PC-3 (cell line): ENCODE measurements at places on chromosomes 11 and 22. TPM values are rescaled to one million over a fixed set of nuclear protein-coding genes. Genes with fewer than 3 reads are reported as not detected.
A peak's percentile ranks its signal among the peaks of the same experiment; 100 is the strongest.

Gene OR8D4
- not detected in 2 replicates for total RNA-seq

Gene PPP1R14B
- 1,496 and 2,060 TPM in 2 replicates for total RNA-seq

GRCh38 chr22:23047265-23047664 lies 23.1 kb upstream of the GNAZ start:
- no peak for DNase-seq

DNA sequence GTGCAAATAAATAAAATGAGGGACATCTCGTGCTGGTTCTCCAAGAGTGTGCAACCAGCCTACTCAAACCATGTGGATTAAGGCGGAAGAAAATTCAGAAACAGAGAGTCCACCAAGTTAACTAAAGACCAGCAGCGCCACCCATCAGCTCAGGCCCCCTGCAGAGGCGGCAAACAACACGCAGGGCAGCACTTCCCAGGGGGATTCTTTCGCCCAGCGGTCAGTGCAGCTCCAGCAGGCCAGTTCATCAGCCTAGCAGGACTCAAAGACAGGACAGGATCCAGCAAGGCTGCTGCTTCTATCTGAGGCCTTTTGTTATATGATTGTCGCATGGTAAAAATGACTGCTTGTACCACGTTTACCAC lies 51.7 kb downstream of the PACSIN2 start:
- no peak for DNase-seq

GRCh38 chr11:62344210-62344609 lies 7.0 kb downstream of the ASRGL1 start:
- DNase-seq = no peak

- DNase-seq = peak; percentile 90
Observed at GRCh38 chr22:44037519-44038375, 13.6 kb downstream of the PARVB start.

GRCh38 chr11:199782-200181 lies 6.9 kb downstream of the SCGB1C1 start:
- no peak for DNase-seq

- DNase-seq = peak; percentile 76
Observed at GRCh38 chr22:26679003-26679629, 21.7 kb downstream of the MIAT start.

DNA sequence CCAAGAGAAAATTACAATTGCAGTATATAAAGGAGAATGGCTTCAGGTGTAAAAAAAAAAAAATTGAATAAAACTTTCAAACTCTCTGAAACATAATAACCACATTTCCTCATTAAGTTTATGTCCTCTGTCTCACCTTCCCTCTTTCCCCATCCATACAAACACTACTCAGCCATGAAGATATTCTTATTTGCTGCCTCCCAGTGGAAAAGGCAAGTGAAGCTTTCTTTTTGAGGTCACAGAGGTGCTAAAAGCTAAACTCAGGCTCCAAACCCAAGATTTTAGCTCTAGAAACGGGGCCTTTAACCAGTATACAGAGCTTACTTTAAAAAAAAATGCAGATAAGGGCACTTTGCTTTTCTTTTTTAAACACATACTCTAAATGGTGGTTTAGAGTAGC lies 1568.5 kb downstream of the FAM181B start:
- peak; percentile 4 for DNase-seq

DNA sequence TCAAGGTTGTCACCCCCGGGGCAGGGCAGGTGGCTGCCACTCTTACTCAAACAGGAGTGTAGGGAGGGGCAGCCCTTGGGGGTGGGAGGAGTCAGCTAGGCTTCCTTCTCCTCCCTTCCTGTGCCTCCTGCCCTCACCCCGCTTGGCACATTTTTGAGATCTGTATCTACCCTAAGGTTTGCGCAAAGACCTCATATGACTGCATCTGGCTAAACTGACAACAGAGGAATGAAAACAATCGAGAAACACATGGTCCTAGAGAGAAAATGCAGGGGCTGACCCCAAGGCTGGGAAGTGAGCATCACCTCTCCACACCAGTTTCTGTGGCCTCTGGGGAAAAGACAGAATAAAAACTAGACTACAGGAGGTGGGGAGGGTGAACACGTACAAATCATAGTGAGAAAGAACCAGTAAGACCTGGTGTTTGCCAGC lies 28.1 kb downstream of the IGSF9B start:
- peak; percentile 43 for DNase-seq

GRCh38 chr22:30427871-30428270 lies 2.3 kb downstream of the MTFP1 start:
- DNase-seq = no peak

DNA sequence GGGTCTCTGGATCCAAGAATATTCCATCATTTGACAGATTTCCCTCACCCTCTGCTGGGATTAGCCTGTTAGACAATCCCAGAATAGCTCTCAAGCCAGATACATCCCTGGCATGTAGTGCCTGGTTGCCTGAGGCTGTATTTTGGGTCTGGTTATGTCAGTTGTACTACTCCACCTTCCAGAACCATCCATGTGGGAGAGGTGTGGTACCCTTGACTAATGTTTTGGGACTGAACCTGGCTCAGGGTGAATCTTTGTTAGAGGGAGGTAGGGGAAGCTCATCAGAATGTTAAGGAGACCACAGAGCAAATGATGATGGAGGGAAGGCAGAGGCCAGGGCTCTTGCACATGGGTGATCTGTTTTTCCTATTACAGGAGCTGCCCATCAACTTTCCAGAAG lies 5.2 kb downstream of the C11orf52 start:
- no peak for DNase-seq

DNA sequence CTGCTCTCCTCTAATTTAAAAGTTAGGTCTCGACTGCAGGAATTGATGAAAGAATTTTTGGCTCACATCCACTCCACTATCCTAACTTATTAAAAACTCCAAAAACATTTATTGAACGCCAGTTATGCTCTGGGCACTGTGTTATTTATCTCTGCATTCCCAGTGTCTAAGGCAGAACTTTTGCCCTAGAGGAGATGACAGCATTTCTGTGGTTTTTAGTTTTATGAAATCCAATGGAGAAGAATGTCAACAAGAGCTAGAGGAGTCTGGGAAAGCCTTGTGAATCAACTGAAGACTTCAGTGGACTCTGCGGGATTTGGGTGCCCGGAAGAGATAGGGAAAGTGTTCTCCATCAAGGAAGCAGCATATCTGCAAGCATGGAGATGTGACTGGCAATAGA lies 217.0 kb upstream of the PGR start:
- peak; percentile 70 for DNase-seq

DNA sequence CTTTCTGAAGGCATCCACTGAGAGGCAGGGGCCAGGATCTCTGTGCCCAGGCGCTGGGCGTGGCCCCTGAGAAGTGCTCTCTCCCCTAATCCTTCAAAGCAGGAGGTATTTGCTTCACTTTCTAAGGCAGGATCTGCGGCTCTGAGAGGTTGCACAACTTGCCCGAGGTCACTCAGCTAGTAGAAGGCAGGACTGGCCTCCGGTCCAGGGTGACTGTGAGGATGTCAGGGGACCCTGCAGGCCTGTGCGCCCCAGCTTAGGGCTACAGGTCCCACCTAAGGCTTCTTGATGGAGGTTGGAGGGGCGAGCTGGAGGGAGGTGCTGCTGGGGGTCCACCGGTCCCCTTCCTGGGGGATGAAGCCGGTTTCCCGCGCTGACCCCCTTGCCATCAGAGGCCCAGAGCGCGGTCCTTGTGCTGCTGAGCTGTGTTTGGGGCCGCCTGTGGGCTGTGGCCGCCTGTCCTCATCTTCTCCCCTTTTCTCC lies 979 bp downstream of the SMIM38 start:
- no peak for DNase-seq
